CD4-positive, alpha-beta T cell (primary cell): ENCODE measurements at places on chromosomes 6 and 20.

DNA sequence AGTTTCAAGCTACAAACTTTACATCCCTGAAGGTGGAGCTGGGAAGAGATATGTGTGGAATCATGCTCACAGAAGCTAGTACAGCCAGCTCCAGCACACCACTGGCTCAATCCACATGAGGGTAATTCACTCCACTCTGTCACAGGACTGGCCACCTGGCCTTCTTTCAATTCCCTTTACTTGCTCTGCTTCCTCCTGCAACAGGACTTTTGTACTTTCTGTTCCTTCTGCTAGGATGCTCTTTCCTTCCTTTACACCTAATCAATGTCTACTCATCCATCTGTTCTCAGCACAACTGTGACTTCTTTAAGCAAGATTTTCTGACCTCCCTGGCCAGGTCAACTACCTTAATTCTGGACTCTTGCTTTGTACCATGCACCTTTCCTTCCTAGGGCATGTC lies 39.4 kb upstream of the MYB start:
- no peak for DNase-seq

DNA sequence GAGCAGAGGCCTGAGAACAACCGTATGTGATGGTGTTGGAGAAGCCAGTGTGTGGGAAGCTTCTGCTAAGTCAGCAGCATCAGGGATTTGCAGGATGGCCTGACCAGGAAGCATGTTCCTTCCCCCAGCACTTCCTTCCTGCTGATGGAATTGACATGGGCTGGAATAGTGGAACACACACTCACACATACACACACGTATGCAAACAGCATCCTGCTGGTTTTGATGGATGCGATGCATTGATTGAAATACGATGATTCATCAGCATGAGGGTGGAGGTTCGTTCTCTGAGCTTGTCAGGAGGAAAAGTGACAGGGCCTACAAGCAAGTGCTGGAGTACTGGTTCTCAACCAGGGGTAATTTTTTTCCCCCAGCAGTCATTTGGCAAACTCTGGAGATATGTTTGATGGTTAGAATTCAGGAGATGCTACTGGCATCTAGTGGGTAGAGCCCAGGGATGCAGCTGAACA lies 229.1 kb downstream of the NFATC2 start:
- DNase-seq = no peak

GRCh38 chr6:170421921-170422320 lies 115.4 kb downstream of the FAM120B start:
- no peak for DNase-seq

- DNase-seq = no peak
Observed at GRCh38 chr6:2110504-2110903, 134.9 kb downstream of the GMDS start.

DNA sequence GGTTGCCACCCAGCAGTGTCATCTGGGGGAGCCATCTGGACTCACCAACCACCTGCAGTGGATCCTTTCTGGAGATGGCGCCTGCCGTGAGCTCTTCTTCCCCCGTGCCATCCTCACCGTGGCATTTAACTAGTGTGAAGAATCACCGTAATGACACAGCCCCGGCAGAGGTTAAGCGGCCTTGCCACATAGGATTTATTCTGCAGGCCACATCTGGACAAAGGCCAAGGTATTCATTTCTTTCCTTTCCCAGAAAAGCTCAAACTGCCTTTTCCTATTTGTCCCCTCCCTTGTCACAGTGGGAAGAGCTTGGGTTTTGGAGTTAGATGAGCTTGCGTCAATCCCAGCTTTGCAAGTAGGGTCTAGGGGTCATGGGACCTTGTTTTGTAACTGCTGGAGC lies 88.4 kb downstream of the PXDC1 start:
- no peak for DNase-seq

GRCh38 chr6:112933947-112934346 lies 586.8 kb downstream of the RFPL4B start:
- no peak for DNase-seq

- DNase-seq = peak; percentile 22
Observed at GRCh38 chr6:30061858-30062458, 893 bp downstream of the POLR1H start.

GRCh38 chr6:157928428-157928827 lies 53.2 kb upstream of the SYNJ2 start:
- no peak for DNase-seq

- no peak for DNase-seq
Observed at GRCh38 chr6:133191323-133191722, 49.8 kb upstream of the EYA4 start.

- no peak for DNase-seq
Observed at GRCh38 chr6:5098501-5099270, 13.5 kb downstream of the PPP1R3G start.

DNA sequence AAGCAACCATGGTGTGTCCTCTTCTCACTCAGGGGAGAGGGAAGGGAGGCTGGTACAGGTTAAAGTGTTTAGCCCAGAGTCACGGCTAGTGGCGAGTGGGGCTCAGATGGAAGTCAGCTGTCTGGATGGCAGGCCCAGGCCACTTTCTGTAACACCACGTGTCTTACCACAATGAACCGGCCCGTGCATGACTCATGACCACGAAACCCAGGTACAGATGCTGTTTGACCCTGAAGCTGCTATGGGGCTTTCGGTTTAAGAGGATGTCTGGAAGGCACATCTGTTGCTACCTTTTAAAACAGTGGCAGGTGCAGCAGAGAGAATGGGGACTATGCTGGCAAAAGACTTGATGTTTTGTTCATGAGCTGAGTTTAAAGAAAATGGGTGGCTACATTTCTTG lies 36.5 kb upstream of the MPC1 start:
- peak; percentile 51 for DNase-seq

GRCh38 chr20:32922466-32922865 lies 63.7 kb downstream of the EFCAB8 start:
- DNase-seq = no peak

- DNase-seq = no peak
Observed at GRCh38 chr6:133621751-133622150, 267.2 kb upstream of the TCF21 start.

DNA sequence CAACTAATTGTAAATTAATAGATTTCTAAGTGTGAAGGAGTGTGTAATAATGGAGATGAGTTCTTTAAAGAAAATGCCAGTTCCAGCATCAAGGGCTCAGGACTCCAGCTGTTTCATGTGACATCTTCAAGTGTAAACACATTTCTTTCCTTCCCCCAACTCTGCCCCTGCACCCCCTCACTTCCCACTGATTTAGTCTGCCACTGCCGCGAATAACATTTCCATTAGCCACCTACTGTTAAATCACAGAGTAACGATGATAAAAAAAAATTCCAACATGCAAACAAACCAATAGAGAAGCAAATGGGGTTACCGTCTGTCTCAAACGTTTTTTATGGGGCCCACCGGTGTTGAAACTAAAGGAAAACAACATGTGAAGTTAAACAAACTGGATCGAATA lies 414.3 kb downstream of the SAMD5 start:
- no peak for DNase-seq

- no peak for DNase-seq
Observed at GRCh38 chr20:35473684-35474083, 18.3 kb downstream of the CEP250 start.

GRCh38 chr20:25071734-25072133 lies 10.2 kb downstream of the VSX1 start:
- DNase-seq = no peak

- DNase-seq = no peak
Observed at GRCh38 chr20:57651881-57652605, 31.8 kb upstream of the ZBP1 start.

GRCh38 chr20:45963059-45964005 lies 8.7 kb downstream of the ZNF335 start:
- peak; percentile 53 for DNase-seq

GRCh38 chr20:60055740-60056139 lies 97.5 kb downstream of the CDH26 start:
- DNase-seq = peak; percentile 34
